ENCODE measurements at places on chromosomes 16 and 17.

GRCh38 chr17:39981766-39982375 lies 1.3 kb downstream of the PSMD3 start:
- H3K27ac ChIP-seq = peak overlapping the region; percentile 89
- H3K4me1 ChIP-seq = peaks cover 19% of the 10 kb centered on the region
- H3K36me3 ChIP-seq = peaks cover 50% of the 10 kb centered on the region
- peak overlapping the region; percentile 96 for H3K4me3 ChIP-seq

DNA sequence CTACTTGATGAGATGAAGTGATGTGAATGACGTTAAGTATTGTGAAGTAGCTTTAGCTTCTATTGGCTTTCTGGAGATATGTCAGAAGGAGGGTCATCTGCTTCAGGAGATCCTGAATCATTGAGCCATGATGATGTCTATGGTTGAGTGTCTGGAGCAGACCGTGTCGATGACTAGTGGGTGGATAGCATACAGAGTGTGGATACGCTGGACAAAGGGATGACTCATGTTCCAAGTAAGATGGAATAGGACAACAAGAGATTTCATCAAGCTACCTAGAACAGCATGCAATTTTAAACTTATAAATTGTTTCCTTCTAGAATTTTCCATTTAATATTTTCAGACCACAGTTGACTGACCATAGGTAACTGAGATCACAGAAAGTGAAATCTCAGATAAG lies 116.1 kb upstream of the RBBP6 start:
- H3K4me3 ChIP-seq = no peak overlapping the region
- H3K4me1 ChIP-seq = no peaks in the 10 kb centered on the region
- DNase-seq = no peak
- H3K27ac ChIP-seq = no peak overlapping the region
- H3K27me3 ChIP-seq = peaks cover 5% of the 10 kb centered on the region
- H3K36me3 ChIP-seq = no peaks in the 10 kb centered on the region

DNA sequence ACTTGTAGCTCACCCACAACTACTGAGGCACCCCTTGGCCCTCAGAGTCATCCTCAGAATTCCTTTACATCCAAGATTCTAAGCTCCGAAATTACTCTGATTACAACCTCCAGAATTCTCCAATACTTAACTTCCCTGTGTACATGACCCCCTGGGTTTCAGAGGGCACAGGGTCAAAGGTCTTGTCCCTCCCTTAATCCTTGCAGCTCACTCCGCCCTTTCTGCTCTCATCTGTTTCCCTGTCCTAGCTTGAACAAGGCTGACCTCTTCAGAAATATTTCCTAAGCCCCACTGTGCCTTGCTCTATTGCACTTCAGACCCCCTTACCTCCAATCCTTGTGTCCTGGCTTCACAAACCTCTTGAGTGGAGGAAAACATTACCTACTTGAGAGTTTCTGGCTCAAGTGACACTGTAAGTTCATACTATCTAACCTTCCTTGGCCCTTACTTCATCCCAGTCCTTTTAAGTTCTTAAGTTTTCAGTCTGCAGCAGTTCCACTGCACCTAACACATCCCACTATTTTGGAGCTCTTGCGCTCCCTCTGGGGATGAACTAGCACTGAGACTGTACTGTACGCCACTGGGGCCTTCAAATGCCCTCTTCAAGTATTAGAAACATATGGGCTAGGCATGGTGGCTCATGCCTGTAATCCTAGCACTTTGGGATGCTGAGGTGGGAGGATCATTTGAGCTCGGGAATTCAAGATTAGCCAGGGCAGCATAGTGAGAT lies 6.2 kb downstream of the N4BP1 start:
- H3K27me3 ChIP-seq = no peaks in the 10 kb centered on the region
- no peak for DNase-seq

GRCh38 chr16:22948603-22949368 lies 134.8 kb downstream of the HS3ST2 start:
- no peaks in the 10 kb centered on the region for H3K4me1 ChIP-seq
- no peak overlapping the region for H3K4me3 ChIP-seq
- no peak for DNase-seq
- no peaks in the 10 kb centered on the region for H3K36me3 ChIP-seq
- peaks cover 7% of the 10 kb centered on the region for H3K27me3 ChIP-seq

Measured in RWPE2 (cell line).